ENCODE measurements at places on chromosomes 12 and 14.

- no peak for DNase-seq
Measured at GRCh38 chr12:79329933-79330332, 360.8 kb downstream of the PAWR start.

DNA sequence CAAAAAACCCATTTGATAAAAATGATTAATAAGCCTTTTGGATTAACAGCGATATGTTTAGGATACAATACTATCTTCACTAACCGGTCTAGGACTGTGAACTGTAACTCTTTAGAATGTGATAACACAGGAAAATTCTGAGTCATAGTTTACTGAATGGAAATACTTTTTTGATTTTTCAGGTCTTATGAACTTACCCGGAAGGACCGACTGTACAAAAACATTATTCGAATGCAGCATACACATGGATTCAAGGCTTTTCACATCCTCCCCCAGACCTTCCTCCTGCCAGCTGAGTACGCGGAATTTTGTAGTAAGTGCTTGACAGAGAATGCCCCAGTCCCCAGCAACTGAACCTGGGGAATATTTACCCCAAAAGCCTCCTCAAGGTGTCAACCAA, 29.0 kb downstream of the TTLL5 start:
- DNase-seq, result no peak

GRCh38 chr12:47781479-47782371, 8.7 kb downstream of the SLC48A1 start:
- DNase-seq, result no peak

DNA sequence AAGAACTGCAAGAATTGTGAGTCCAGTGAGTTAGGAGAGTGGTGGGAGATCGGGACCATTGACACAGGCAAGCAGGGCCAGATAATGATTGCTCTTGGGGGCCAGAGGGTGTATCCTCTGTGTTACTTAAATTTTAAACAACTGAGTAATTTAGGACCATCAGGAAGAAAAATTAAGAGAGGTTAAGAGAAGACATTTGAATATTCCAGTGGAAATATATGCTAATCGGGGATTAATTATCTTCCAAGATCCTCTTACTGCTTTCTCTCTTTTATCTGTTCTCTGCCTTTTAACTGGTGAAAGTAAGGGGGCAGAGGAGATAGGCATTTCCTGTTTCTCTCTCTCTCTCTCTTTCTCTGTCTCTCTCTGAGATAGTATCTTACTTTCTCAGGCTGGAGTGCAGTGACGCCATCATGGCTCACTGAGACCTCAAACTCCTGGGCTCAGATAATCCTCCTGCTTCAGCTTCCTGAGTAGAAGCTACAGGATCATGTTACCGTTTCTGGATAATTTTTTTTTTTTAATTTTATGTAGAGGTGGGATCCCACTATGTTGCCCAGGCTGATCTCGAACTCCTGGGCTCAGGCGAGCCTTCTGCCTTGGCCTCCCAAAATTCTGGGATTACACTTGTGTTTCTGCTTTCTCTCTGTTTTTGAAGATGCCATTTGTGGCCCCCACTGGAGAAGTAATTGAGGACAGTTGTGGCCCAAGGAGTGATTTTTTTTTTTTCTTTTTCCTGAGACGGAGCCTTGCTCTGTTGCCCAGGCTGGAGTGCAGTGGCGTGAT, 85.1 kb downstream of the DIP2B start:
- DNase-seq, result no peak

DNA sequence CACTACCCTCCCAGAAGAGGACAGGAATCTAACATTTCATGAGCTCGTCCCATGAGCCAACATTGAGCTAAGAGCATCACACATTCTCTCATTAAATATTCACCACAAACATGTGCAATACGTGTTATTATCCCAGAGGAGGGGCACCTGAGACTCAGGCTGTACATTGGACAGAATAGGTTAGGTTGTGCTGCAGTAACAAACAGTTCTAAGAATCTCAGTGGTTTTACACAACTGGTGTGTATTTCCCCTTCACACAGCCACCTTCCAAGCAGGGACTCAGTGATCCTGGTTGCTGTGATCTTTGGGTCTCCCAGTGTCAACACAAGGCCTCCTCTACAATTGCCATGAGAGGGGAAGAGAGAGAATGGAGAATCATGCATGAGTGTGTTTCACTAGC, 15.0 kb upstream of the ACTN1 start:
- DNase-seq, result no peak

GRCh38 chr14:47009615-47010014, 358.0 kb upstream of the RPL10L start:
- DNase-seq, result no peak

- no peak for DNase-seq
Measured at GRCh38 chr14:68736471-68736871, 56.4 kb downstream of the ZFP36L1 start.

DNA sequence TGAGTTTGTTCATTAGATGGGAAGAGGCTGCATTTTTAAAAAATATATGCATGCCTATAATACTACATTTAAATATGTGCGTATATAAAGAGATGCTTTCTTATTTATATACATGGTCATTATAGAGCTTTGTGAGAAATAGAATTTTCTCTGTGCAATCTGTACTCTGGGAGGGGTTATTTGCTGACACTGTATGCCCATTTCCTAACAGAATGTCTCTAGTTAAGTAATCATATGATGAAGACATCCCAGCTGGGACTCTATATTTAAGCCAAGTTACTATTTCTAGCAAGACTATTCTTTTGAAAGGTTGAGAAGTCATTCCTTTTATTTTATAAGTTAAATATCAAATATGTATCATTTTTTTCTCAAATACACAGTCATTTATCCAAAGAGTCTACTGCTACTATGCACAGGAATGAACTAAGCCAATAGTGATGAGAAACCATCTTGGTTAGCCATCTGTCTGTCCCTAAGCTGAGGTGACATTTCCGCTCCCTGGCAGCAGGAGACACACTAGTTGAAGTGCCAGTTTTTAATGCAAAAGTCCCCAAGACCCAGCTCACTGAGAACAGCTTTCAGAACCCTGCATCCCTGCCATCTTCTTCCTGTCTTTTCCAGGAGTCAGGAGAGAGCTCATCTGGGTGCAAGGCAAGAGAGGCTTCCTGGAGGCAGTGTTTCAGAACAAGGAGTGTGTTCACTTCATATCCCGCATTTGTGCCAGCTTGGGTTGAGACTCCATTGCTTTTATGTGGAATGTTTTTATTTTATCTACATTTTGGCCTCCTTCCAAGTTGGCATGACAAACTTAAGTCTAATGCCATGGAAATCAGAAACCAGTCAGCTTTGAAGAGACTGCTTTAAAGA, 69.5 kb downstream of the TMEM132C start:
- no peak for DNase-seq

DNA sequence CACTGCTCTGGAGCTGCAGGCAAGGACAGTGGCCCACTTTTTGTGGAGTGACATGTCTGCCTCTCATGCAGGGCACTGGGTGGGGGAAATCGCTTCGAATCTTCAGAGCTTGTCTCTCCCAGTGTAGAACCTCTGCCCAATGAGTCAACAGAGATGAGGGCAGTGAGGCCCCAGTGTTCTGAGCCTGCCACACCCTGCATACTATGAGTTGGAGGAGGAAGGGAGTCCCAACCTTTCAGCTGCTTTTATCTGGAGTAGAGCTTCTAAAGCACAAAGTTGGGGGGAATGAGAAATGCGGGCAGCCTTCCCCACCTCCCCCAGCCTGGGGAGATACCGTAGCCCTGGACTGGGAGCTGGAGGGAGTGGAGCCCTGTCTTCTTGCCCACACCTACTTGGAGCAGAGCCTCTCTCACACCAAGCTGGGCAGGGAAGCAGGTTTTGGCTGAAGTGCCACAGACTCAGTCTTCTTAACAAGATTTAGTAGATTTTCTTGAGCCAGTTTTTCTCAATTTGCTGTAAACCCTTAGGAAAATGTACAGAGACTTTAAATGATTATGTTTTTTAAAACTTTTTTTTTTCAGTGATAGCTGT, 159.1 kb downstream of the ADGRD1 start:
- DNase-seq, result no peak

DNA sequence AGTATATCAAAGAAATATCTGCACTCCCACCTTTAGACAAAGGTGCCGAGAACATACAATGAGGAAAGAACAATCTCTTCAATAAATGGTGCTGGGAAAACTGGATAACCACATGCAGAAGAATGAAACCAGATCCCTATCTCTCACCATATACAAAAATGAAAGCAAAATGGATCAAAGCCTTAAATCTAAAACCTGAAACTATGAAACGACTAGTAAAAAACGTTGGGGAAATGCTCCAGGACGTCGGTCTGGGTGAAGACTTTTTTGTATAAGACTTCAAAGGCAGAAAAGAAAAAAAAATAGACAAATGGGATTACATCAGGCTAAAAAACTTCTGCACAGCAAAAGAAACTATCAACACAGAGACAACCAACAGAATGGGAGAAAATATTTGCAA, 83.8 kb downstream of the PPM1A start:
- no peak for DNase-seq

DNA sequence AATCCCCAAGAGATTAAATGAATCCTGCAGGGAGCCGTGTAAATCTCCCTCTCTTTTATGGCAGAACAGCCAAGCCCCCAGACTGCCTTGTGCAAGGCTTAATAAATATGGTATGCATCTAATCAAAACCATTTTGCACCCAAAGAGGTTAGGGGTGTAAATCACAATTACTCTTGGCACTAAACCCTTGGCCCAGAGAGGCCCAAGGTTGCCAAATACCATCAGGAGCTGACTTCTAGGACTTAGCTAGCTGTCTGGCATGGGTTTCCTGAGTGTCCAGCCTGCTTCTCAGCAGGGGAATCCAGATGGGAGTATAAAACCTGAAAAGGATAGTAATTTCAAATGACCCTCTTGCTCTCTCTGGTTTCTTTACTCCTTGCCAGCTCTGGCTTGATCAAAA, 610.4 kb downstream of the MED13L start:
- no peak for DNase-seq

- DNase-seq, result no peak
Measured at GRCh38 chr12:12278899-12279298, 12.1 kb upstream of the LRP6 start.

- DNase-seq, result no peak
Measured at GRCh38 chr14:99706107-99706900, 22.2 kb downstream of the CYP46A1 start.

DNA sequence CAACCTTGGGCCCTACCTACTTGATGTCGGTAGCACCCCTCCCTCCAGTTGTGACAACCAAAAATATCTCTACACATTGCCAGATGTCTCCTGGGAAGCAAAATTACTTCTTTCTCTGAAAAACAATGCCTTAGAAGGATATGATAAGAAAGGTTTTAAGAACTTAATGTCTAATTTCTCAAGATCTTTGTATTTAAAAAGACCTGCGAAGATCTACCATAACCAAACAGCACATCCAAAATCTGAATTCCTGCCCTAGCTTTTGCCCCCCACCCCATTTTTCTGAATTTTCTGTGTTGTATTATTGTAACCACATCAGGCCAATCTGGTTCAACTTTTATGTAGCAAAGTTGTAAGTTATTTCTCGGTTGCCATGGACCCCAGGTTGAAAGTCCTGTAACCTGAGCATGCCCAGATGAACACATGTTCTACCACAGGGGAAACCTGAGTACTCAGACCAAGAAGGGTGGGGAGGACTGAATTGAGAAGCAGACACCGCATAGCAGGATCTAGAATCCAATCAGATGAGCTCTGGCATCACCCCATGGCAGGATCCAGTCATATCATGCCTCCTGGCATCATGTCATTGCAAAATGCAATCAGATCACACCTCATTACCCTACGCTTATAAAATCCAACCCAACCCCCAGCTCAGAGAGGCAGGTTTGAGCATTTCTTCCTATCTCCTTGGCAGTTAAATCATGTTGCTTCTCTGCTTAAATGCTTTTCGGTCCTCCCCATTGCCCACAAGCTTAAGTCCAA, 8.7 kb downstream of the TMEM253 start:
- DNase-seq, result no peak

All from activated CD4-positive, alpha-beta T cell treated with anti-CD3 and anti-CD28 coated beads, Interleukin-2, amount 50 U/mL, for 1 hour (primary cell).